Metanephros (tissue), 2 donors: ENCODE measurements at places on chromosomes 4 and X. TPM values are rescaled to one million over a fixed set of nuclear protein-coding genes. Genes with fewer than 3 reads are reported as not detected.

Gene CCSER1
- 98.9 TPM for total RNA-seq

Gene SMARCA1
- total RNA-seq = 61.7 TPM

Gene CITED1
- 8.6 TPM for total RNA-seq

Gene CLNK
- 0.93 TPM for total RNA-seq

Gene TCEAL9
- total RNA-seq = 39.0 TPM
